ENCODE measurements at places on chromosomes 13 and 19. TPM values are rescaled to one million over a fixed set of nuclear protein-coding genes. Genes with fewer than 3 reads are reported as not detected.

- H3K36me3 ChIP-seq, result no peaks in the 10 kb centered on the region
- H3K27me3 ChIP-seq, result no peaks in the 10 kb centered on the region
- no peaks in the 10 kb centered on the region for H3K4me1 ChIP-seq
- no peak overlapping the region for H3K4me3 ChIP-seq
- DNase-seq, result no peak
These were observed 82.0 kb upstream of the MBNL2 start for GRCh38 chr13:97140131-97140530.

- no peak for DNase-seq
- no peak overlapping the region for H3K4me3 ChIP-seq
- H3K27ac ChIP-seq, result no peak overlapping the region
- no peaks in the 10 kb centered on the region for H3K4me1 ChIP-seq
- H3K27me3 ChIP-seq, result no peaks in the 10 kb centered on the region
These were observed 682.4 kb downstream of the UQCRFS1 start for GRCh38 chr19:28530406-28531035.

GRCh38 chr19:40599331-40599901 lies 1.8 kb upstream of the LTBP4 start:
- H3K27me3 ChIP-seq, result no peaks in the 10 kb centered on the region
- peak; percentile 50 for DNase-seq
- H3K4me3 ChIP-seq, result no peak overlapping the region
- peak overlapping the region; percentile 48 for H3K27ac ChIP-seq
- no peaks in the 10 kb centered on the region for H3K4me1 ChIP-seq
- H3K36me3 ChIP-seq, result no peaks in the 10 kb centered on the region

TEX101 gene
- not detected for total RNA-seq

RFXAP gene
- total RNA-seq, result 6.8 TPM
